ENCODE measurements at places on chromosomes 11 and 22.

DNA sequence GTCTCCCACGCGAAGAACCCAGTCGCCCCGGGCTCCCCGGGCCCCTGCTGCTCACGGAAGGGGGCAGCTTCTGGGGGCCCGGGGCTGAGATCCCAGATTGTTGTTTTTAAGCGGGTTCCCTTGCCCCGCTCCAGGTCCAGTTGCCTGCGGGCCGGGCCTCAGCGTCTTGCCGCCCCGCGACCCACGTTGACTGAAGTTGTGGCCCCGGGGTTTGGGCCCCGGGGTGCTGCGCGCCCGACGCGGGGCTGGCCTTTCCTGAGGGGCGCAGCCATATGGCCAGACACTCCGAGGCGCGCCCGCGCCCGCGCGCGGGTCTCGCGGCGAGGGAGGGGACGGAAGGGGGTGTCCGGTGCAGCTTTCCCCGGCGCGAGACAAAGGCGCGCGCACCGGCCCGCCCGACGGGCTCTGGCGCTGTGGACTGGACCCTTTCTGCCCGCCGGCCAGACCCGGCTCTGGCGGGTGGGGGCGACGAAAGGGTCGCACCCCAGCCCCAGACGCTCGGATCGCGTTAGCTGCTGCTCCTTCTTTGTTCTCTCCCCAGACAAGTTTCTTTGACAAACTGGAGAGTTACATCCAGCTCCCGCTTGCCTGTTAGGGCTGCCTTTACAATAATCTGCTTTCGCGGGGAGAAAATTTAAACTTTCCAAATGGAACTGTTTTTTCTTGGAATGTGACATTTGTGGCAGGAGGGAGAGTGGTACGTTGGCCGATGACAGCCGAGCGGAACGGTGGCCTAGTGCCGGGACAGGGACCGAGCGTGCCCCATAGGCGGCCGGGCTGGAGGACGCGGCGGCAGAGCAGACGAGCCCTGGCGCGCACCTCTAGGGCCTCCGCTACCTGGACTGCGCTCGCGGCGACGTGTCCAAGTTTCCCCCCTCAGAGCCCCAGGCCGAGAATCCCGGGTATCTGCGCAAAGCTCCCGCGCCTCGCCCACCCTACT is 716 bp downstream of the AMOTL1 start:
- peak; percentile 25 for DNase-seq

DNA sequence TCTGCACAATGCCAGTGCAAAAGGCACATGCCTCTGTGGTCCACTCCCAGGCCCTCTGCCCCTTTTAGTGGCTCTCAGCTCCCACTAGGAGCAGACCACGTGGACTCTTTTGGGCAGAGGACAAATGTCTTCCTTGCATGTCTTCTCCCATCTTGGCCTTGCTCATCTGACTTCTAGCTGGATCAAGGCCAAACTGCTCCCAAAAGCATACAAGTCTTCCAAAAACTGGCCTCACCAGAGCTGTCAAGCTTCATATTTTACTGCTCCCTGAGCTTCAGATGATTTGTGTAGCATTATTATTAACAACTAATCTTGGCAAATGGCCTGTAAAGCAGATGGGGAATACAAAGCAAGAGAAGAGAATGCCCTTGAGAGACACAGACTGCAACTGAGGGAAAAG is 6.9 kb downstream of the SMPD1 start:
- no peak for DNase-seq

DNA sequence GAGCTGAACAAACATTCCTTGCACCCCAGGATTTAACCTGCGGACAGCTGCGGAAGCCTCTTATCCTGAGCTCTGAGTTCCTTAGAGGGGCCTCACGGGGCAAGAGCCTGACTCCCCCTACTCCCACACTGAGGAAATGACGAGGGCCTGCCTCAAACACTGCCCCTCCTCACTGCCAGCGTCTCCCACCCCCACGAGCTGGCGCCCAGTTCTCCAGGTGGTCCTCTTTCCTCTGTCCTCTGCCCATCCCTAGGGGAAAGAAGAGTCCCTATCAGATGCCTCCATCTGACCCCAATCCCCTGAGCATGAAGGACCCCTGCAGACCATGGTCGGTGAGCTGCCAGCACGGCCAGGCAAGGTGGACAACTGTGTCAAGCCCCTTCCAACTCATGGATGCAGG is 14.3 kb downstream of the CHST1 start:
- no peak for DNase-seq

DNA sequence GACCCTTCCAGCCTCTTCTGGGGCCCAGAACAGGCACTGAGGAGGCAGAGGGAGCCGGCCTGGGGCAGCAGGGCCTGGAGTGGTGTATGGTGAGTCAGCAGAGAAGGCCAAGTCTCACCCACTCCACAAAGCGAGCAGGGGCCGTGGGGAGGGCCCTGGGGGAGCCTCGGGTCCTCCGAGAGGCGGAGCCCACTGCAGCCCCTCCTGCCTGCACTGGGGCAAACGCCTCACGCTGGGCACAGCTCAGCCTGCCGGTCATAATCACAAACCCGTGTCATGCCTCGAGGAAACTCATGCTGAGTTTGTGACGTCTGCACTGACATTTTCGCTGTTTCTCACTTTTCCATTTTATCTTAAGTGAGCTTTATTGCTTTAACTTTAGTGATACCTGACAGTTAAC is 38.4 kb downstream of the TOLLIP start:
- DNase-seq = no peak

- peak; percentile 41 for DNase-seq
These were observed 62.5 kb downstream of the FEZ1 start for GRCh38 chr11:125433454-125434121.

DNA sequence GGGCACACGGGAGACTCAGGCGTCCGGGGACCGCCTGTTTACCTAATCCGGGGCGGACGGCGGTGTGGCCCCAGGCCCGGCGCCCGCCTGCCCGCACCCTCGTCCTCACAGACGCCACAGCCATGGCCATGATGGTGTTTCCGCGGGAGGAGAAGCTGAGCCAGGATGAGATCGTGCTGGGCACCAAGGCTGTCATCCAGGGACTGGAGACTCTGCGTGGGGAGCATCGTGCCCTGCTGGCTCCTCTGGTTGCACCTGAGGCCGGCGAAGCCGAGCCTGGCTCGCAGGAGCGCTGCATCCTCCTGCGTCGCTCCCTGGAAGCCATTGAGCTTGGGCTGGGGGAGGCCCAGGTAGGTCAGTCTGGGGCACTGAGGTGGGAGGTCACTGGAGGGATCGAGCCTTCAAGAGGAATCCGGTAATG is 10.0 kb upstream of the RAB1B start:
- no peak for DNase-seq

DNA sequence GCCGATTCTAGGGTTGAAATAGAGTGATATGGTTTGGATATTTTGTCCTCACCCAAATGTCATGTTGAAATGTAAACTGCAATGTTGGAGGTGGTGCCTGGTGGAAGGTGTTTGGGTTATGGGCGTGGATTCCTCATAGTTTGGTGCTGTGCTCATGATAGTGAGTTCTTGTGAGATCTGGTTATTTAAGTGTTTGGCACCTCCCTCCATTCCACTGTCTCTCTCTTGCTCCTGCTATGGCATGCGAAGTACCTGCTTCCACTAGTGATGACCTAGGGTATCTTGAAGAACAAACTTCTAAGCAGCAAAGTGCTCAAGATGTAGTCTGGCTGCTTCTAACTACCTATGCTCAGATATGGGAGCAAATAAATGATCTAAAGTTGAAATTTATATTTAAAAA is 56.0 kb upstream of the TSPAN18 start:
- DNase-seq = no peak

GRCh38 chr11:130390071-130390758 is 38.2 kb downstream of the ADAMTS8 start:
- peak; percentile 13 for DNase-seq

DNA sequence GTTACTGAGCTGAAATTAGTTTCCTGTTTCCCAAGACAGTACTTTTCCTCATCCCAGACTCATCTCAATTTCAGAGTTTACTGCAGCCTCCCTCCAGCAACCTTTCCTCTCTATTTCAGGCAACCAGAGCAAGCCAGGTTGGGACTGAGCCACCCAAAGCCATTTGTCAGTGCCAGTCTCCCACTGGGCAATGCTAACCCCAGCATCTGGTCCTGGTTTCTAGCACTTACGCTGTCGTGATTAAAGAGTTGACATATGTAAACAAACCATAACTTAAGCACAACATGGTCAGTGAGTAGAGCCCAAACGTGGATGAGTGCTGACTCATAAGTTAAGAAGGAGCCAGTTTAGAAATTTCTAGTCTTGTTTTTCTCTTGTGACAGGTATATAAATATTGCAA is 119.6 kb upstream of the BLID start:
- no peak for DNase-seq

- no peak for DNase-seq
These were observed 3.9 kb downstream of the UCP3 start for GRCh38 chr11:74004759-74005615.

DNA sequence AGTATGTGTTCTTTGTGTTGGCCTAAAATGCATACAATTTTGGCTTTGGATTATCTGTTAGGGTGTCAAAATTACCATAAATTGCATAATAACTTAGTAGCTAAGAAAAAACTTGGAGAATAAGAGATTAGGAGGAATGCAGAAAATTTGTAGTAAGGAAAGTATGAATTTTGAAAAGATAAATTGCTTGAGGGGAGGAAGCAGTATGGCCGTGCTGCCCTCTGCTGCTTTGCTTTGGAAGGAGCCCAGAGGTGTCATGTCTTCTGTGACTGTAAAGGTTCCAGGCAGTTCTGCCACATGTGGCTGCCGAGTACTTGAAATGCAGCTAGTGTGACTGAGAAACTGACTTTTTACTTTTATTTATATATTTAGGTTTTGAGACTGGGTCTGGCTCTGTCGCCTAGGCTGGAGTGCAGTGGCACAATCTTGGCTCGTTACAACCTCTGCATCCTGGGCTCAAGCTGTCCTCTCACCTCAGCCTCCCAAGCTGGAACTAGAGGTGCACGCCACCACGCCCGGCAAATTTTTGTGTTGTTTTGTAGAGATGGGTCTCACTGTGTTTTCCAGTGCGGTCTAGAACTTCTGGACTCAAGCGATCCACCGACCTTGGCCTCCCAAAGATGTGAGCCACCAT is 1.8 kb downstream of the ADSL start:
- DNase-seq = peak; percentile 40

DNA sequence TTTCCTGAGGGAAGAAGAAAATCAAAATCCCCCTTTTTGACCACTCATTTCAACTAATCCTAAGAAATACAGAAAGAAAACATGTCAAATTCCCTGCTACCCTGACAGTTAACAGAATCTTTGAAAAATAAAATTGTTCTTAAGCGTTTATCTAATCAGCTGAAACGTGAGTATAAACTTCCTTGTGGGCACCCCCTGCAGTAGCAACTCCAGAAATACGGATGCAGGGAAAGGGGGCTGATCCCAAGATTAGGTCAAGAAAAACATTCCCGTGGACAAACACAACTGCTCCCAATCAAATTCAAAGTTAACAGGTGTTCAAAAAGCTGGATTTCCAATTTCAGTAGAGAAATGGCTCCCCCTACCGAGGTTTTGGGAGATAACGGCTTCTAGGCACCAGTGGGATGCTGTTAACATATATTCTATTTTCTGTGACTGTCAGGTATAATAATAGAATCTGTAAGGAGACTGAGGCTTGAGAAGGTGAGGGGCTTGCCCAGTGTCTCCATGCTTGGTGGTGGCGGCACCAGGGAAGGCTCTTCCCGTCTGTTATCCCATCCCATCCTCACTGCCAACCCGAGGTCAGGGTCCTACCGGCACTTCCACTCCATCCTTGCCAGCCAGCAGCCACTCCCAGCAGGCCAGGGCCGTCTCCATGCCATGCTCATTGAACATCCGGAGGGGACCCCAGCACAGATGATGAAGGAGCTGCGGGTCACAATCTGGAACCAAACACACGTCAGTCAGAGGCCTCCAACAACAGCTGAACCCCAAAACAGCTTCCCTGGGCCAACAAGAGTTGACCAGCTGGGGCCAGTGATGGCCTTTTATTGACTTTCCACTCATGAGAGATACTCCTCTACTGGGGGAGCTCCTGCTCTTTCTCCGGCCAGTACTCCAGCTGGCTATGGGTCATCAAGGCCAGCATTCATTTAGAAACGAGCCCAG is 32.0 kb upstream of the SERPIND1 start:
- no peak for DNase-seq
